ENCODE measurements at places on chromosomes 5 and 9.

- DNase-seq: no peak
Observed at GRCh38 chr5:165149431-165149830, 1644.0 kb downstream of the MAT2B start.

DNA sequence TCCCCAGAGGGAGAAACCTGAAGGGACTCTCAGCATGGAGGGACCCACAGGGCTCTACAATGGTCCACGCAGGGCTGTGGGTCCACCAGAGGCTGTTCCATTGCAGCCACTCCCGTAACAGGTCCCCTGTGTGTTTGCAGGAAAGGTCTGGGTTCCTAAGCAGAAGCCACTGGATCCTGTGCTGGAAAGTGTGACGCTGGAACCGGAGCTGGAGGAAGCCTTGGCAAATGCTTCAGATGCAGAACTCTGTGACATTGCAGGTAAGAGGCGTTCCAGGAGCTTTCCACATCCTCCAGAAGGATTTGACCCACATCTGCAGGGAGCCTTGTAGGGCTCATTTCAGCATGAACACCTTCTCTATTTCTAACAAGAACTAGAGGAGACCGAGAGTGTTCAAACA is 51.7 kb downstream of the TMOD1 start:
- no peak for DNase-seq

GRCh38 chr5:21419383-21419782 is 1431.4 kb upstream of the CDH18 start:
- DNase-seq: no peak

- peak; percentile 73 for DNase-seq
Observed at GRCh38 chr5:159003045-159004030, 96.4 kb downstream of the EBF1 start.

- peak; percentile 19 for DNase-seq
Observed at GRCh38 chr5:83972236-83972635, 251.6 kb upstream of the HAPLN1 start.

DNA sequence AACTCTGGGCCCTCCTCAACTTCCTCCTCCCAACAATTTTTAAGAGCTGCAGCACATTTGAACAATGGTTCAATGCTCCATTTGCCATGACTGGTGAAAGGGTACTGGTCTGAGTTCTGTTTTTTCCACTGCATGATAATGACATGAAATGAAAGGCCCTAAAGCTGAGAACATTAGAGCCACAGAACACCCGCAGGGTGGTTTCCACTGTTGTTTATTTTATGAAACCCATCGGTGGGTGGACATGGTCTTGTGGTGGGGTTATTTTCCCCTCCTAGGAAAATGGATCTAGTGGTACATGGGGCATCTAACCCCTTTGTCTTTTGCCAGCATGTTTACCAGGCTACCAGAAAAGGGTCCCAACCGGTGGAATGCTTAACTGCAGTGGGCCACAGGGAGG is 71.8 kb downstream of the SMARCA2 start:
- DNase-seq: no peak

DNA sequence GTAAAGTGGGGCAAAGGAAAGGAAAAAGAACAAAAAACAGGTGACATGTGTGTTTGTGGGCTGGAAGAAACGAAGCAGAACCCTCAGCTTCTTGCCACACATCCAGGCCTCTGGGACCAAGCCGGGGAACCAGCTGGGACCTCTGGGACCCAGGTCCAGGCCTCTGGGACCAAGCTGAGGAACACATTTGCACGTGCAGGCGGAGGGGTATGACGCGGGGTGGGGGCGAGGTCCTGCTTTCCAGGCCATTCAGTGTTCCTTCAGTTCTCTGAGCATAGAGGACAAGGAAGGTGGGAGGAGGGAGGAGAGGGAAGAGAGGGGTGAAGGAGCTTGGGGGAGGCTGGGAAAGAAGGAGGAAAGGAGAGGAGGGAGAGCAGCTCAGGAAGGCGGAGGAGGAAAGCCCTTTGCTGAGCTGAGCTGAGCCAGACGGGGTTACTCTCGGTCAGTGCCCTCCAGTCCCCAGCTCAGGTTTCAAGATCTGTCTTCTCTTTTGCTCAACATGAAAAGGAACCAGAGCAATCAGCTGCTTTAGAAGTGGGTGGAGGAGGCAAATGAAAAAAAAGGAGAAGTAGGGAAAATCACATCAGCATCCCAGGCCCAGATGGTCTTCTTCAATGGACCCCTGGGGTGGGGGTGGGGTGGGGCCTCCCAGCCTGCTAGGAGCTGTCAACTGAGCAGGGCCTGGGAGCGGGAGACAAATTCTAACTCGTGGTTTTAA is 59.1 kb downstream of the ABCA1 start:
- peak; percentile 89 for DNase-seq

- no peak for DNase-seq
Observed at GRCh38 chr9:105246656-105247173, 2.3 kb downstream of the SLC44A1 start.

GRCh38 chr9:126612326-126612812 is 1.4 kb upstream of the LMX1B start:
- DNase-seq: no peak

GRCh38 chr9:135400496-135400895 is 79.1 kb upstream of the PPP1R26 start:
- no peak for DNase-seq

DNA sequence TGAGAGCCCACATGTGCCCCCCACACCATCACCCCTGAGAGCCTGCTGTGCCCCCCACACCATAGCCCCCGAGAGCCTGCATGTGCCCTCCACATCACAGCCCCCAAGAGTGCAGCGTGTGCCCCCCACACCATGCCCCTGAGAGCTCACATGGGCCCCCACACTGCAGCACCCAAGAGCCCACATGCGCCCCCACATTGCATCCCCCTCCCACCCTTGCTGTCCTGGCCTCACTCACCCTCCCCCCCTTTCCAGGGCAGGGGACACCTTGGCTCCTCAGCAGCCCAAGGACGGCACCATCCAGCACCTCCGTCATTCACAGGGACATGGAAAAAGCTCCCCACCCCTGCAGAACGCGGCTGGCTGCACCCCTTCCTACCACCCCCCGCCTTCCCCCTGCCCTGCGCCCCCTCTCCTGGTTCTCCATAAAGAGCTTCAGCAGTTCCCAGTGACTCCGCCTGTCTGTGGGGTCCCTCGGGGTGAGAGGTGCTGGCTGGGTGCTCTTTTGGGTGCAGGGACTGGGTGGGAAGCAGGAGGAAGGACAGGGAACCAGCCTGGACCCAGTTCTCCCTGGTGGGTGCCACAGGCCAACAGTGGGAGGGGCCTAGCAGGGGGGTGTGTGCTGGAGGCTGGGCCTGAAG is 5.0 kb downstream of the LCN1 start:
- DNase-seq: no peak

DNA sequence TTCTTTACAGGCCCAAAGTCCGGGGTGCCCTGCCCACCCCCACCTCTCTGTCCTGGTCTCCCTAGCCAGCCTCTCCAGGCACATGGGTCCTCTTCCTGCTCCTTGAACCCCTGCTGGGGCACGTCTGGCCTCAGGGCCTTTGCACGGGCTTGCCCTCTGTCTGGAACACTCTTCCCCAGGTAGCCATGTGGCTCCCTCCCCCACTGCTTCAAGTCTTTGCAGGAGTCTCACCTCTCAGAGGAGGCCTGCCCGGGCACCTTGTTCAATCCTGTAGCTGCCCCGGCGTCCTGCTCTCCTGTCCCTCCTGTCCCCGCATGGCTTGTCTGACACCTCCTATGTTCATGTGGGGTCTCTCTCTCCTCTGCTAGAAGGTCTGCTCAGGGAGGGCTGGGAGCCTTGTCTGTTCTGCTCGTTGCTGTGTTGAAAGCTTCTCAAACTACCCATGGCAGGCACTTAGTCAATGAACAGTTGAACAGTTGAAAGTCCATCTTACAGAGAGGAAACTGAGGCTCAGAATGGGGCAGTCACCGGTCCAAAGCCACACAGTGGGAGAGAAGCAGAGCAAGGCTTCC is 241.4 kb downstream of the PBX3 start:
- DNase-seq: no peak

DNA sequence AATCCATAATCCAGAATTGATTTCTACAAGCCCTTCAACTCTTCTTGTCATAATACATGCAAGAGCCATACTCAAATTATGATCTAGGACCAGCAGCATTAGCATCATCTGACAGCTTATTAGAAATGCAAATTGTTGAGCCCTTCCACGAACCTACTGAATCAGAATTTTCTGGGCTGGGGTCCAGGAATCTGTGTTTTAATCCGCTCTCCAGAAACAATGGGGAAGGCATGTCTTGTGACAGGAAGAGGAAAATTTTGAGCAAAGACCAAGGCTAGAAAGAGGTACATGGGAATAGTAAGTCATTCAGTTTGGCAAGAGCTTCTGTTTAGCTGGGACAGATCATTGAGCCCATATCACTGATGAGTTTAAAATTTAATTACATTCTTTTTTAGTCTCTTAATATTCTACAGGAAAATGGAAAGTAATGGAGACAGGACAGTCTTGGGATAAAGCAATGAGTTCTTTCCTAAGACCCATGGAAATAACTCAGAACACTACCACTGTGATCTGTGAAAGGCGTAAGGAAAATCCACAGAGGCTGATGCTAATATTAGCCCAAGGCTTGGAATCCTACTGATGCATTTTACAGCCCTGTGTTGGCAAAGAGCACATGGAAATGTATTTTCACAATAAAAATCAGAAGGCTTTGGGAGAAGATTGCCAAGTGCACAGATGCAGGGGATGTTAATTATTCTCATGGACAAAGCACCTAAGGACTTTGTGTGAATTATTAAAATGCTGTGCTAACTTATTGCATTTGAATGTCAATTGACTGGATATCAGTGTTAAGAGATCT is 73.7 kb upstream of the STK32A start:
- DNase-seq: peak; percentile 30

DNA sequence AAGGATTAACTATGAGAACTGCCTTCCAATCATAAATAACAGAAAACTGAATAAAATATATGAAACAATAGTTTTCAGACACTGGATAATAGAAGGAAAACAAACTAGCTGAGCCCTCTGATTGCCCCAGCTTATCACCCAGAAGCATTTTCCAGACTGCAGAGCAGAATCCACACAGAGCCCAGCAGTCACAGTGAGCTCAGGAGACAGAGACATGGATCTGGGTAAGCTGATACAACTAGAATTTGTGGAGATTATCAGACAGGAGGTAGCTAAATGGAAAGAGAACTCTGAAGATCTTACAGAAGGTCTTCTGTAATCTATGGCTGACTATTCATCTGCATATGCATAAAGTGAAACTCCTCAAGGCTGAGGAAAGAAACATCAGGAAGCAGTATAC is 128.8 kb downstream of the NR2F1-AS1 start:
- DNase-seq: peak; percentile 10

GRCh38 chr5:96986450-96986849 is 50.6 kb downstream of the LNPEP start:
- DNase-seq: no peak

GRCh38 chr9:91817493-91818224 is 132.4 kb downstream of the ROR2 start:
- DNase-seq: peak; percentile 94

DNA sequence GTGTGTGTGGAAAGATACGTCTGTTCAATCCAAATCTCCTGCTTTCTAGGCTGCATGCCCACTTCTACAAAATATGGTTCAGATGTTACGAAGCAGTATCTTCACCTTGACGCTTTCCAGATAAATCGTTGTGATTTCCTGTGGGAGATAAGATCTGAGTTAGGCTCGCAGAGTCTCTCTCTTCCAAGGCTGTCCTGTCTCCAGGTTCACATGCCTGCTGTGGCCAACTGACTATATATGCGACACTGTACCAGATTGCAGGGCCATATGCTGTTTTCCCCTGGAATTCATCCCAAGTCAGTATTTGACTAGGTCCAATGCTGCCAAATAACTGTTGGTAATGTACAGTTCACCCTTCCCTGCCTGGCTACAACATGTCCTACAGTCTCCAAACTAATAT is 47.9 kb downstream of the TMEM252 start:
- no peak for DNase-seq

GRCh38 chr5:96538808-96539250 is 105.8 kb upstream of the PCSK1 start:
- DNase-seq: no peak

DNA sequence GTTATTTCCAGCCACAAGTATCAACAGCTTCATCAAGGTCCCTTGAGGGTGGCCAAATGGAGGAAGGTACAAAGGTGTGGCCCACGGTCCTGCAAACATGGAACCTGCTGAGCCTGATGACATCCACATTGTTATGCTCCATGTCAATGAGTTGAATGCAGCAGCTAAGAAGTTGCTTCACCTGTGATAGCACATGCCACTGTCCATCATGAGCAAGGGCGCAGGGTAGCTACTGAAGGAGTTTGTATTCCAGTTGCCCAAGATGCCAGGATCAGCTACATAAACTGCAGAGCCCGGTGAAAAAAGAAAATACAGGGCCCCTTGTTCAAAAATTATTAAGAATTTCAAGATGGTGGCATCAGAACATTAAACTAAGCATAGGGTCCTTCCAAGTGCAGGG is 24.2 kb downstream of the LSM11 start:
- no peak for DNase-seq

GRCh38 chr5:69498384-69498783 is 5.8 kb downstream of the OCLN start:
- DNase-seq: no peak

- DNase-seq: no peak
Observed at GRCh38 chr5:165508286-165508685, 2002.9 kb downstream of the MAT2B start.

DNA sequence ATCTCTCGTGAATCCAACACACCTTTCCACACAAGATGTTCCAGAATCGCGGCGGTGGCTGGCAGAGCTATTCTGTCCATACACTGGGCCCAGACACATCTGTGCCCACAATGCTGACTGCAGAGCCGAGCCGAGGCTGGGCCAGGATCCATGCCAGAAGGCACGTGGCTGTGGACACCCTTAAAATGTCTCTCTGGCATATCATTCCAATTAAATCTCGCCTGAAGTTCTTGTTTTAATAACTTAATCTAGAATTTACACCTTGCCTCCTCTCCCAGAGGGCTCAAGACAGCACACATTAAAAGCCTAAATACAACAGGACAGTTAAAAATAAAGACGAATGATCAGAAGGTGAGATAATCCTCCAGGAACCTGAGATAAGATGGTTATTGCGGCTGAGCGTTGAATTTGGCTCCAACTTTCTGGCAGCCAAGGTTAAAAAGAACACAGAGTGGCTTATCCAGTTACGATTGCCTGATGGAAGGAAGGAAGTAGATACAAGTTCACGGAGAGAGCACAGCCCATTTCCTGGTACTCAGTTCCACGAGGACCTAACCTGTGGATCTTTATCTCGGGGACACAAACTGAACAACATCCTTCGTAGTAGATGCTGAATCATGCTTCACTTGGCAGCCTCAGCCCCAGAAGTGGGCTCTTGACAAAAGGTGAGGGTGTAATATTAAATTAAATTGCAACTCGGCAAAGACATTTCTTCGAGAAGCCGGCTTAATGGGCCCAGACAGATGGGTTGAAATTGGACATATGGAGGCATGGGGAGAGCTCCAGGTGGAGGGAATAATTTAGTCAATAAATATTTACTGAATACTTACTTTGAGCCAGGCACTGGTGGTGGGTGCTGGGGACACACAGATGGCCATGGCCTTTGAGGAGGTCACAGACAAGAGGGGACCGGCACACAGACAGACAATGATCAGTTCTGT is 86.0 kb upstream of the TBC1D2 start:
- no peak for DNase-seq

Data from fibroblast of the aortic adventitia (primary cell).